Nephron progenitor cell (in vitro differentiated cells): ENCODE measurements at places on chromosomes 11 and 22.

GRCh38 chr22:30266445-30267381 lies at the start of gene OSM:
OSM (minus strand) TSS chr22:30266851; CDS start chr22:30266799, 52 bp downstream.
- no peak for DNase-seq

GRCh38 chr11:83676056-83676601 lies 390.0 kb upstream of the CCDC90B start:
- DNase-seq: no peak

GRCh38 chr11:33344611-33345010 lies 87.4 kb downstream of the HIPK3 start:
- no peak for DNase-seq

DNA sequence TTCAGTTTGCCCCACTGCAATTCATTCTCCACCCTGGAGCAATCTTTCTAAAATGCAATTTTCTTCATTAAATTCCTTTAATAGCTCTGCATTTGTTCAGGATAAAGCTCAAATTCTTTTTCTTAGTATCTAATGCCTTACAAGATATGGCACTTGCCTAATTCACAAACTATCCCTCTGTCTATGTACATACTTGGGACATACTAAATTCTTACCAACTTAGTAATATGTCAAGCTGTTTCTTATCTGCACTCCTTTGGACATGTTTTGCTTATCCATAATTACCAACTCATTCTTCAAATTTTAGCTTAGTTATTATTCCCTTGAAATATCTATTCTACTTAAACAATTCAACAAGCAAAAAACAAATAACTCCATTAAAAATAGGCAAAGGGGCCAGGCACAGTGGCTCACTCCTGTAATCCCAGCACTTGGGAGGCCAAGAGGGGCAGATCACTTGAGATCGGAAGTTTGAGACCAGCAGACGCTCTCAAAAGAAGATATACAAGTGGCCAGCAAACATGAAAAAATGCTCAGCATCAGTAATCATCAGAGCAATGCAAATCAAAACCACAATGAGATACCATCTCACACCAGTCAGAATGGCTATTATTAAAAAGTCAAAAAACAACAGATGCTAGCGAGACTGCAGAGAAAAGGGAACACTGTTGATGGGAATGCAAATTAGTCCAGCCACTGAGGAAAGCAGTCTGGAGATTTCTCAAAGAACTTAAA lies 96.9 kb downstream of the FAM76B start:
- DNase-seq: no peak

DNA sequence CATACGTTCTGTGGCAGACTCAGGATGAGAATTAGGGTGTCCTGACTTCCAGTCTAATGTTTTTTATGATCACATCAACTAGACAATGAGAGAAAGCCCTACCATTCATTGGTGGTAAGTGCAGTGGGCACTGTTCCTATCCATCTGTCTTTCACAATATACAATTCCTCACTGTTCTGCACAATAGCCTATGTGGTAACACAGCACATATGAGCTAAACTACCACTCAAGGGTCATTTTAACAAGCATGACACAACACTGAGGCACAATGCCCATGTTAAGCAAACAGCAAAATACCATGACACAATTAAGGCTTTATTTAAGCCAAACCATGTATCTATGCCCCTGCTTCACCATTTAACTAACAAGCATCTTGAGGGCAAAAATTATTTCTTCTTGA lies 52.3 kb downstream of the SIK3 start:
- DNase-seq: no peak

DNA sequence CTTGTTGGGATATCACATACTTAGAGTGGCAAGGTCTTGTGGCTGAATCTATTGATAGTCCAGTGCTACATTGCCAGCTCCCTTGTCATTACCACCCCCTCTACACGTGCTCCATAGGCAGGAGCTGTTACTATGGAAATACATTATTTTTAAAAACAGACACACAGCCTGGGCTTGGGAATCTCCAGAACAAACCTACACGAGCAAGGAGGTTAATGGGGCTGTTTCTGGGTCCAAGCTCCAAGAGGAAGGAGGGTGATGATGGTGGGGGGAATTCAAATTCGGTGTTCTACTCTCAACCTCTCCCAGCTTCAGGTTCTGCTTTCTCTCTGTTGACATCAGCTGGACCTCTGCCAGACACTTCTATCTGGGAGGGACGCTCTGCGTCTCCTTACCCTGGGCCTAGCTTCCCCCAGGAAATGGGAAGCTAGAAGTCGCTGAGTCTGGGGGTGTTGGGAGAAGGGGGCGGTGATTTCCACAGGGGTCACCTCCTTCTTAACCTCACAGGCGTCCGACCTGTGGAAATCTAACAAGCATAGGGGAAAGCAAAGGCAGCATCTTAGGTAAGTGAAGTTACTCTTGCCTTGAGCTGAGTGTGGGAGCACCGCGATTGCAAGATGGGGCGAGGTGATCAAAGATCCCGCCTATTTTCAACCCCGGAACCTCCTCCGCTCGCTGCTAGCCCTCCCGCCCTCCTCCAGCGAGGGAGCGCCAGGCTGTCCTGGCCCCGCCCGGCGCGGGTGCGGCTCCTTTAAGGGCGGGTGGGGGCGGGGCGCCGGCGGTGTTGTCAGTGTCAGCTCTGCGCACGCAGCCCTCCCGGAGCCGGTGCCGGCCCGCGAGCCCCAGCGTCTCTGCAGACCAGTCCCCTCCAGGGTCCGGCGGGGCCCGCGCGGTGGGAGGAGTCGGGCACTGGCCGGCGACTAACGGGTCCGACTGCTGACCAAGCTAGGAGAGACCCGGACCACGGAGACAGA lies at the start of gene C2CD2L:
C2CD2L (plus strand) TSS at position 781 of the 974 bp plus-strand sequence. CDS start 398 bp downstream, outside the sequence.
- DNase-seq: peak; percentile 88
